ENCODE measurements at places on chromosomes 12 and 14.

DNA sequence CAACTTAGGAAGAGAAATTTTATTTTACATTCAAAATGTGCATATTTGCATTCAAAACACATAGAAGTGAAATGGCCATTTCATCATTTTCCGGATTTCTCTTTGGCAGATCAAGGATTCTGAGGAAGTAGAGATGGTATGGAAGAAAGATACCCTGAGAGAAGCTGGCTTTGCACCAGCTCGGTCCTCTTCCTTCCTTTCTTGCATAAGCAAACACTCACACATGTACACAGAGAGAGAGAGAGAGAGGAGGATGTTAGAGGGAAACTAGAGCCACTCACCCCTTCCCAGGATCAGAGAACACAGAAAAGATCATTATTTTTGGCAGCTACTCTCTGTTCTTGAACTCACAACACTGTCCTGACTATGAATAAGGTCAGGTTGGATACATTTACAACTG lies 15.6 kb upstream of the PLEKHD1 start:
- DNase-seq = no peak

DNA sequence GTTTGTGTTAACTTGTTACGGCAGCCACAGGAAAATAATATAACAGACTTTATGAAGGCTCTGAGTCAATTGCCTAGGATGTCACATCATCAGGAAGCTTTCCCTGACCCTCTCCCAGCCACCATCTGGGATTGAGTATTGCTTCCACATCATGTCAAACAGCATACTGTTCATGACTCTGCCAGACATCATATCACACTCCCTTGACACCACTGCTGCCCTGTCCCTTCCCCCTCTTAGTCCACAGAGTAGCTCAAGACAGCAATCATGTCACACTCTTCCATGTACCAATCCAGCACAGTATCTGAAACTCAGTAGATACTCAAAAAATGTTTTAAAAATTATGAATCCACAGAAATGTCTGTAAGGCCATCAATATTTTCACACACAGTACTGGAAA lies 168.0 kb downstream of the PIK3C2G start:
- no peak for DNase-seq

GRCh38 chr14:89164168-89165073 lies 252.6 kb downstream of the FOXN3 start:
- DNase-seq = no peak

DNA sequence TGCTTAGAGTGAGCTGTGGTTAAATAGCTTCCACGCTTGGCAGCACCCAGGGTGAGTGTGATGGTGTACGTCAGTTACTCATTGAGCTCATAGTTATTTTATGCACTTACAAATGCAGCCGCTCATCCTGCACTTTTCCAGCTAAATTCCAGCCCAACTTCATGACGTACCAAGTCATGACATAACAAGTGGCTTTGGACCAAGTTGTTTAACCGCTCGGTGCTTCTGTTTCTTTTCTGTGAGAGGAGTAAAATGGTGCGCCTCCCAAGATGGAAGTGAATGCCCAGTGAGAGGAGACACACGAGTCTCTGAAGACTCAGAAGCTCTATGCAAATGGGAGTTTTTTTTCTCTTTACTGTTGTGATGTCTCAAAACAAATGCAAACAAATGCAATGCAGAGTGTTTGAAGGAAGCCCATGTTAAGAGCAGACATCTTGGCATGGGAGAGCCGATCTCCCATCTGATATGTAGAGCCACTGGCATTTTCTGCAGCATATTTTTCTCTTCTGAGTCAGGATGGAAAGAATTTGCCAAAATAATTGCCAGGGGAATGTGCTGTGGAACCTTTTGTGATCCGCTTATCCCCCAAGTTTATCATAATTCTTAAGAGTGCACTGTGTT lies 72.2 kb downstream of the FBXW8 start:
- DNase-seq = no peak

DNA sequence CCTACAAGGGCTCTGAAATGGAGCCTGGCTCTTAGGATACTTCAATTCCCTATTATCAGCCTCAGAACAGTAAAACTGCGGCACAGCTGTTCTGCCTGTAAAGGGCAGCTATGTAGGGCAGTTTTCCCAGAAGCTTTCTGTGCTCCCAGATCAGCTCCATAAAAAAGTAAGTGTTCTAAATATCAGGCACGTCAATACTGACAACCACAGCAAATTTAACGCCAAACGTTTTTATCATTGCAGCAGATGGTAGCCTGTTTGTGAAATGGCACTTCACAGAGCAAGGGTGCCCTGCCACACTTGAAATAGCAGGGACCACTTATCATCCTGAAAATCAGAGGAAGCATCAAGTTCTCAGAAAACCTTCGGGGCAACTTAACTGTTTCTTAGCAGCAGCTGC lies 54.8 kb upstream of the PTHLH start:
- DNase-seq = no peak

DNA sequence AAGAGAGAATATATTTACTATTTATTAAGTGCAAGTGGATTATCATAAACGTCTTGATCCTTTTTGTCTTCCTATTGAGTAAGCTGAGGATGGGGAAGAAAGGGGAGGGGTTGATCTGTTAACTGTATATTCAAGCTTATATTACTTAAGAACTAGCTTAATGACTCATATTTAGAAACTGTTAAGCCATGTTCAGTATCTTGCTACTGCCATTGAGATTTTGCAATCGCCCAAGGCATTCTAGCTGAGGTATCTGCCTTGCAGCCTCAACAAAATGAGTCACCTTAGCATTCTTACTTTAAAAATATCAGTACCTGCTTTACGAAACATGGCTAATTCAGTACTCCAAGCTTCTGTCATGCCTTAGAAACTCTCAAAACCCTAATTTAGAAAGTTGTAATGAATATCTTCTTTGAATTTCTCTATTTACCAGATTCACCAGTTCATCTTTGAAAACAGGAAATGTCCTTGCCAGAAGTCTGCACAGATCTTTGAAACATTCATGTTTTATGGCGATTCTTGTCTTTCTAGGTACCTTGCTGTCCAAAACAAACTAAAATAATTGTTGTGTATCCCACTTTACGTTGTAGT lies 76.1 kb downstream of the ALG10B start:
- no peak for DNase-seq

- no peak for DNase-seq
Observed at GRCh38 chr14:99829450-99829849, 36.2 kb downstream of the EML1 start.

DNA sequence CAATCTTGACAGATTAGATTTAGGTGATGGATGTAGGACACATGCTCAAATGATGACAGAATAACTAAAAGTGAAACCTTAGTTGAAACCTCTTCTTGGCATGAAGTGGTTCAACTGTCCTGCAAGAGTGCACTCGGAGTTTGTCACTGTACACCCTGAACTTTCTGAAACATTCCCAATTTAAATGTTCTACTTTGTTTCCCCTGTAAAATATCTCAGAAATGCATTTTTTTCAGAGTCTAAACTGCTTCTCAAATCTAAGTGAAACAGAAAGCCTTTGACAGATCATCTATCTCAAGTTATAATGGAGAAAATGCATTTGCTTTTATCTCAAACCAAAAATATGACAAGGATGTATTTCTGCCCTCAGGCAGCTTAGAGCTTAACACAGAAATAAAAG lies 66.0 kb downstream of the BHLHE41 start:
- no peak for DNase-seq

DNA sequence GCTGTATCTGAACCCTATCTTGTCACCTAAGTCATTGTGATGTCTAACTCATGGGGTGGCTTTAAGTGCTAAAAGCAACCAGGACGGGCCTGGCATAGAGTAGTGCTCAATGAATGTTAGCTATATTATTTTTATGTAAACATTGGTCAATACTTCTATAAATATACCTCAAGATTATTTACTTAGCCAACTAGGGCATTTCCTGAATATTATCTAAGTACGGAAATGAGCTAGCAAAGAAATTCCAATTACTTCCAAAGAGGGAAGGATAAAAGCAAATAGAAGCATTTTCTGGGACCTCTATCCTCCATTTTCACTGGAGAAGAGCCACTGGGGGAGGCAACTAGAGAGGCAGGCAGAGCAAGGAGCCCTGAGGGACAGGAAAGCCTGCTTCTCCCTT lies 20.6 kb downstream of the CCDC92 start:
- DNase-seq = no peak

DNA sequence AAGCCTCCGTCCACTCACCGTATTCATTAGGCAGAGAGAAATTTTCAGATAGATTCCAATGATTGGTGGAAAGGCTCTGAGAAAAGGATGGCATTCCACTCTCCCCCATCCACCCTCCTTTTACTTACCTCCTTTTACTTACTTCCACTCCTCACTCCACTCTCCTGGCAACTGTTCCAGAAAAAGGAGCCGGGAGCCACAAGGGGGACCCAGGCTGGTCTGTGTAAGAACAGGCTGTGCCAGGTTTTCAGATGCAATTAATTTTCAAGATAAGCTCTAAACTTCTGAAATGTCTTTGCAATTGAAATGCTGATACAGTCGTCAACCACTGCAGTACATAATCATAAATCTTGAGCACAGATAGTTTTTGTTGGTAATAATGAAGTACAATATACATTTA lies 248.8 kb downstream of the ANO6 start:
- no peak for DNase-seq

- no peak for DNase-seq
Observed at GRCh38 chr14:86321151-86321550, 791.2 kb downstream of the FLRT2 start.
